Inflammatory macrophage (primary cell): ENCODE measurements at places on chromosomes 7 and 10.

GRCh38 chr7:123329988-123330643 lies 130.3 kb upstream of the SLC13A1 start:
- no peak for DNase-seq

- DNase-seq: no peak
Measured at GRCh38 chr10:51000164-51000563, 74.1 kb upstream of the PRKG1 start.

GRCh38 chr7:81410471-81411117 lies 359.3 kb downstream of the HGF start:
- DNase-seq: no peak

DNA sequence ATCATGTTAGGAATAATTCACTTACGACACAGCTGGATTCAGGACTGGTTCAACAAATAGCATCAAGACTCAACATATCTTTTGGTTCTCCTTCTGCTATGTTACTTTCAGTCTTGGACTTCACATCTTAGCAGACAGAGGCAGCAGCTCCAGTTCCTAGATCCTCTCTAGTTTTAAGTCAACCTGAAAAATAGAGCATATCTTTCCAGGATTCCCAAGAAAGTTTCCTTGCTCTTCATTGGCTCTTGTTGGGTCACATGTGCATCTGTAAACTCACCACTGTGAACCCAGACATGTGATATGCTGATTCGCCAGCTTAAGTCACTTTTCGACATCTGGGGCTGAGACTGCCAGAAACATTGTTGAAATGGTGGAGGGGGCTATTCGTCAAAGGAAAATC lies 210.1 kb upstream of the KMT2E start:
- no peak for DNase-seq

DNA sequence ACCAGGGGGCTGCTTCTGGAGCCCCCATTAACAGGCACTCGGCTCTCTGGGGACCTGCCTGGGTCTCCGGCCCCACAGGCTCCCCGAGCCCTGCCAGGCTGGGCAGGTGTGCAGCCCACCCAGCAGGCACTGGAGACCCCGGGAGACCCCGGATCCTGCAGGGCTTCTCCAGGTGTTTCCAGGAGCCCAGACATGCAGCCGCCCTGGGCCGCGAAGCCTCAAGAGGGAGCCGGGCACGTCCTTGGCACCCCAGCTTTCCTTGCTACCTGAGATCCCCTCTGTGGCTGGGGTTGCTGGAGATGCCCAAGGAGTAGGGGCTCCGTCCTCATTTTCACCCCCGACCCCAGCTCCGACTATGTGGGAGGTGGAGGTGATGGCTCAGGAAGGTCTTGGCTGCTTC lies 7.7 kb upstream of the AMZ1 start:
- no peak for DNase-seq

GRCh38 chr7:37445064-37445723 lies 3.5 kb downstream of the ELMO1 start:
- peak; percentile 92 for DNase-seq

DNA sequence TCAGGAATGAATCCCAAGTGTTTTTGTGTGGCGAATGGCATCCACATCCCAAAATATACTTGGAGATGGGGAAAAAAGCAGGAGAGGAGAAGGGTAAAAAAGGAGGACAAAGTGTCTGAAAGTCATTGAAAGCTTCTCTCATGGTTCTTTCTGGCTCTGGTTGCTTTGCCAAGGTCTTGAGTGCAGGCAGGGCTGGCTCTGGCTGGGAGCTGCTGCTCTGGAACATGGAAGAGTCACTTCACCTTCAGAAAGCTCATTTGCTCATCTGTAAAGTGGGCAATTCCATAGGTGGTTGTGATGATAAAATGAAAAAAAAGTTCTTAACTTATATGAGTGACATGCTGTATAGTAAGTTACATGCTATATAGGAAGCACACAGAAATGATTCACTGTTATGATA lies 2.9 kb upstream of the PRSS2 start:
- no peak for DNase-seq

- peak; percentile 40 for DNase-seq
Measured at GRCh38 chr7:103076764-103077163, 1.8 kb downstream of the ARMC10 start.

- DNase-seq: no peak
Measured at GRCh38 chr10:104119996-104120395, 2.0 kb upstream of the SFR1 start.

DNA sequence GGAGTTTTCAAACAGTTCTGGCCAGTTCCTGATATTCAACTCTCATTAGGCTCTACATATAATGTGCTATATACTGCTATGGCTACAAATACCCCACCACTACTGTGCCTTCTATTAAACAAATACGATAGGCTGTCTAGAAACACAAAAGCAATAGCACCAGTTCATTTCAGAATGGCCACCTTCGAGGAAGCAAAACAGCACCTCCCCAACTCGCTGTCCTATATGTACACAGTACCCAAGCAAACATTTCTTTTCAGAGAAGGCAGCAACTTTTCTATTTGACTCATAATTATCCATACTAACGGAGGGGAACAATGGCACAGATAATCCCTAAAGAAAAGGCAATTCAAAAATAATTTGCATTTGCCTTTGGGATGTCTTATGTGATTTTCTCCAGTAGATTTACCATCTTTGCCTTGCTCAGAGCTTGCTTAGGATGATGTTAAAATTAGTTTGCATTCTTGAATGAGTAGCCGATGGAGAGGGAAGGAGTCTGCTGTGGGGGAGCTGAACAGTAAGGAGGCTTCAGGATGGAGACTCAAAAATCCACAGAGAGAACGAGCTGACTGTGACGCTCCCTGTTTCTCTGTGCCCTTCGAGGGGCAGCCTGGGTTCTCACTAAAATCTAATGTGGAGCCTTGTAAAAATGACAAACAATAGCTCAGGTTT lies 218.7 kb downstream of the FANK1 start:
- DNase-seq: no peak

- no peak for DNase-seq
Measured at GRCh38 chr7:55382251-55382650, 17.1 kb downstream of the LANCL2 start.

GRCh38 chr7:120337308-120337907 lies 64.4 kb downstream of the KCND2 start:
- no peak for DNase-seq

DNA sequence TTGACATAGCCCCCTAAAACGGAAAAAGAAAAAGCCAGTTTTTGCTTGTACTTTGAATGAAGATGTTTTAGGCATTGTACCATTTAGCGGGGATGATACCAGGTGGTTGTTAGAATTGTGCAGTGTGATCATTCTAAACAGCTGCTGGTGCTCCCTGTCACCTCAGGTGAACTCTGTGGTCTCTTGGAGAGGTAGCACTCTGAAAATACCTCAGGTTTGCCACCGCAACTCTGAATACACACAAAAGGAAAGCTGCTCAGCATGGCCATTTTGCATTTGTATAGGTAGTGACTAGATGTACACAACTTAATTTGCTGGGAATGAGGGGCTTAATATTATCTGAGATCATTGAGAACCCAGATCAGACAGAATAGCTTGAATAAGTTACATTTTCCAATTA lies 52.6 kb downstream of the PLEKHA8 start:
- no peak for DNase-seq

GRCh38 chr10:19021162-19021561 lies 27.4 kb upstream of the MALRD1 start:
- DNase-seq: no peak

- no peak for DNase-seq
Measured at GRCh38 chr10:69891057-69891617, 89.4 kb downstream of the COL13A1 start.

DNA sequence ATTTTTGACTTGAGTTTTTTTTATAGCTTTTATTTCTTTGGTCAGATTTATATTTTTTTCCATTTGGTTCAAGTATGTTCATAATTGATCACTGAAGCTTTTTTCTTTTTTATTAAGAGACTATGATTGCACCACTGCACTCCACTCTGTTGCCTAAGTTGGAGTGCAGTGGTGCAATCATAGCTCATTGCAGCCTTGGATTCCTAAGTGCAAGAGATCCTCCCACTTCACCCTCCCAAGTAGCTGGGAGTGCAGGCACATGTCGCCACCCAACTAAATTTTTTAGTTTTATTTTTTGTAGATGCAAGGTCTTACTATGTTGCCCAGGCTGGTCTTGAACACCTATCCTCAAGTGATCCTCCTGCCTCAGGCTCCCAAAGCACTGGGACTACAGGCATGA lies 97.7 kb upstream of the KIF5B start:
- DNase-seq: peak; percentile 57
